ENCODE measurements at places on chromosomes 11 and 22. TPM values are rescaled to one million over a fixed set of nuclear protein-coding genes. Genes with fewer than 3 reads are reported as not detected.

- H3K27me3 ChIP-seq: peaks cover 28% of the 10 kb centered on the region
- no peaks in the 10 kb centered on the region for H3K36me3 ChIP-seq
- no peak for DNase-seq
These were observed 143.8 kb upstream of the NECTIN1 start for GRCh38 chr11:119872611-119873310.

The RAG2 gene
- 0.10 TPM for total RNA-seq

- no peak for DNase-seq
- no peak overlapping the region for H3K4me3 ChIP-seq
- no peak overlapping the region for H3K27ac ChIP-seq
- no peaks in the 10 kb centered on the region for H3K27me3 ChIP-seq
- no peaks in the 10 kb centered on the region for H3K36me3 ChIP-seq
- H3K4me1 ChIP-seq: no peaks in the 10 kb centered on the region
These were observed 61.5 kb downstream of the MSANTD4 start for GRCh38 chr11:105960252-105961245.

DNA sequence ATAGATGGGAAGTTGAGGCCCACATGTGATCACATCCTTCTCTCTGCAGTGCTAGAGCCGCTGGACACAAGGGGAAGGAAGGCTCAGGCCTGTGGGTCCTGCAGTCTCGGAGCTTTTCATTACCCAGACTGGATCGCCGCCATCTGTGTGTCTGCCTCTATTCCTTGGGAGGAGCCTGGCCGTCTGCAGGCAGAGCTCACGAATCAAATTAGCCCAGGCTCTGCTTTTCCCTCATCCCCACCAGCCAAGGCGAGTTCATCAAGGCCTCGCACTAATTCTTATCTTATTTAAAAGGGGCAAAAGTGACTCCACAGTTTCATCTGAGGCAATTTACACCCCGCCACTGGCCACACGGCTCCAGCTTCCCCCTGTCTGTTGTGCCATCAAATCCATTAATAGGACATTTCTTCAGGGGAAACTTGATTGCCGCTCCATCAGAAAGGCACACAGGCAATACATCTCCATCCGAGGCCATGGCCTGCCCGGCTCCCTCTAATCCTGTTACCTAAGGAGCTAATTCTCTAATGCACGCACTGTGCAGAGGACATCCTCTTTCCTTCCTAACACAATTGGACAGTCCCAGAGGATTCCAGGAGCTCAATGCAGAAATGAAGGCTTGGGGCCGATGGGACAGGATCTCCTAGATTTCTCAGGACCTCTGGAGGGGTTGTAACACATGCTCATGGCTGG is 3.3 kb upstream of the HTR3A start:
- no peak for DNase-seq
- H3K27ac ChIP-seq: no peak overlapping the region
- no peaks in the 10 kb centered on the region for H3K36me3 ChIP-seq

DNA sequence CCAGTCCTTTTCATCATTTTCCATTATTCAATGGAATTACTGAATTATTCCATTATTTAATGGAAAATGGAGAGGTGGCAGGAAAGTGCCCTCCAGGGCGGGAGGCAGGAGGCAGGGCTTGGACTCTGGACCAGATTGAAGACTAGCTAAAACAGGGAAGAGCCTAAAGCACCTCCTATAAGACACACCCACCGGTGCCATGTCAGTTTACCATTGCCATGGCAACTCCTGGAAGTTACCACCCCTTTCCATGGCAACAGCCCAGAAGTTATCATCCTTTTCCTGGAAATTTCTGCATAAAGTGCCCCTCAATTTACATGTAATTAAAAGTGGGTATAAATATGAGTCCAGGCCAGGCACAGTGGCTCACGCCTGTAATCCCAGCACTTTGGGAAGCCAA is 443.7 kb downstream of the TBC1D22A start:
- no peaks in the 10 kb centered on the region for H3K4me1 ChIP-seq
- no peaks in the 10 kb centered on the region for H3K36me3 ChIP-seq
- no peak for DNase-seq
- no peaks in the 10 kb centered on the region for H3K27me3 ChIP-seq
- H3K4me3 ChIP-seq: no peak overlapping the region
- H3K27ac ChIP-seq: no peak overlapping the region

- peaks cover 24% of the 10 kb centered on the region for H3K27me3 ChIP-seq
- no peak overlapping the region for H3K27ac ChIP-seq
- no peaks in the 10 kb centered on the region for H3K4me1 ChIP-seq
- H3K36me3 ChIP-seq: no peaks in the 10 kb centered on the region
- DNase-seq: no peak
These were observed 33.8 kb downstream of the RASSF10 start for GRCh38 chr11:13042873-13043342.

The PRG3 gene
- not detected for total RNA-seq

DNA sequence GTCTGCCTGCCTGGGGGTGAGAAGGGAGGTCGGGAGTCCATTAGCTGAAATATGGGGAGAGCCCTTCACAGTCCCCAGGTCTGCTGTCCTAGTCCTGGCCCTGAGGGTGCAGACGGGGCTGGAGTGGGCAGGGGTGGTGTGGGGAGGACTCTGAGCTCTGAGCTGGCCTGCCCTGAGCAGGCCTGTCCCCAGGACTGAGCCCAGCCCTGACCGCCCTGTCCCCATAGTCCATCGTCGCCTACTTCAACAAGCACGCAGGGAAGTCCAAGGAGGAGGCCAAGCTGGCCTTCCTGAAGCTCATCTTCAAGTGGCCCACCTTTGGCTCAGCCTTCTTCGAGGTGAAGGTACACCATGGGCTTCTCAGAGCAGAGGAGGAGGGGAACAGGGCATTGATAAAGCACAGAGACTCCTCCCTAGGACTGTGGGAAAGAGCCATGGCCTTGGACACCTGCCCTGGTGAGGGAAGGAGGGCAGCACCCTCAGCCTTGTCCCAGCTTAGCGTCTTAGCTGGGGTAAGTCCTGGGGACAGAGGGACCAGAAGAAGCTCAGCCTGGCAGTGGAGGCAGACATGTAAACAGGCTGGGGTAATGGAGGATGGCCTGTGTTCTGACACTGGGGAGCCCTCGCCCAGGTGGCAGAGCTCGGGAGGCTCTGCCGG is 83.7 kb downstream of the MYO7A start:
- no peaks in the 10 kb centered on the region for H3K4me1 ChIP-seq
- no peaks in the 10 kb centered on the region for H3K27me3 ChIP-seq
- DNase-seq: no peak
- no peak overlapping the region for H3K4me3 ChIP-seq

- no peaks in the 10 kb centered on the region for H3K4me1 ChIP-seq
- H3K36me3 ChIP-seq: no peaks in the 10 kb centered on the region
- no peaks in the 10 kb centered on the region for H3K27me3 ChIP-seq
- H3K4me3 ChIP-seq: no peak overlapping the region
- no peak overlapping the region for H3K27ac ChIP-seq
These were observed 470.5 kb downstream of the ETS1 start for GRCh38 chr11:128116885-128117284.

The LSP1 gene
- 0.90 TPM for total RNA-seq

The C11orf52 gene
- total RNA-seq: not detected

GRCh38 chr11:122253589-122254231 is 137.7 kb upstream of the BLID start:
- H3K27me3 ChIP-seq: peaks cover 2% of the 10 kb centered on the region
- H3K4me3 ChIP-seq: no peak overlapping the region
- no peaks in the 10 kb centered on the region for H3K4me1 ChIP-seq

The MYRF gene
- total RNA-seq: 2.8 TPM

The PDE2A gene
- total RNA-seq: 0.74 TPM

The ENTHD1 gene
- not detected for total RNA-seq

DNA sequence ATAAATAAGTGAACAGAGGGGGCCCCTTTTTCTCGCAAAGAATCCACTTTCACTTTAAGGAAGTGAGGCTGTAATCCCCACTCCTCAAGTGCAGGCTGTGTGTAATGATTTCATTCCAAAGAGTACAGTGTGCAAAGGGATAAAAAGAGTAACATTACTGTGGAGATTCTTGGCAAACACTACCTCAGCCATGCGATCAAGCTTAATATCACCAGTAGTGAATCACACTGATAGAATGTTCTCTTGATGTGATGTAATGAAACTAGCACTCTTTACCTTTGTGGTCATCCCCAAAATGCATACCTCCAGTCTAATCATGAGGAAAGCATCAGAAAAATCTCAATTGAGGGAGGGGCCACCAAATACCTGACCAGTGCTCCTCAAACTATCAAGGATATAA is 246.1 kb upstream of the CHORDC1 start:
- DNase-seq: no peak
- no peaks in the 10 kb centered on the region for H3K27me3 ChIP-seq
- no peaks in the 10 kb centered on the region for H3K4me1 ChIP-seq
- H3K27ac ChIP-seq: no peak overlapping the region
- no peak overlapping the region for H3K4me3 ChIP-seq

The TEX54 gene
- total RNA-seq: not detected

GRCh38 chr22:49751318-49751965 is 76.2 kb downstream of the BRD1 start:
- no peak for DNase-seq
- no peak overlapping the region for H3K27ac ChIP-seq
- H3K4me1 ChIP-seq: no peaks in the 10 kb centered on the region

DNA sequence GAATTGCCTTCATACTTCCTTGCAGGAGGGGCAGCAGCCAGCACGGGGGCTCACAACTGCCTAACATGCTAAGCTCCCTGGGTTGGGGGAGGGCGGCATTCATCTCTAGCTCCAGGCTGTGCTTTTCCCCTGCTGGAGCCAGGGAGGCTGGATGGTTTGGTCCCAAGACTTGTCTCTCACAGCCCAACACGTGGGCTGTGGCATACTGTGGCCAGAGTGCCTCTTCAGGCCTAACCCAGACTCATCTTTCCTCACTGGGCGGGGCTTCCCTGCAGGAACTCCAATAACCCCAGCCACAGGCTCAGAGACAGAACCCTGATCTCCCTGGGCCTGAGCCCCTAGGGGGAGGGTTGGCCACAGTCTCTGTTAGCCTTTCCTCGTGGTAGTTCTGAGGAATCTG is 121.9 kb upstream of the PLET1 start:
- no peaks in the 10 kb centered on the region for H3K36me3 ChIP-seq
- no peak for DNase-seq
- no peaks in the 10 kb centered on the region for H3K4me1 ChIP-seq

DNA sequence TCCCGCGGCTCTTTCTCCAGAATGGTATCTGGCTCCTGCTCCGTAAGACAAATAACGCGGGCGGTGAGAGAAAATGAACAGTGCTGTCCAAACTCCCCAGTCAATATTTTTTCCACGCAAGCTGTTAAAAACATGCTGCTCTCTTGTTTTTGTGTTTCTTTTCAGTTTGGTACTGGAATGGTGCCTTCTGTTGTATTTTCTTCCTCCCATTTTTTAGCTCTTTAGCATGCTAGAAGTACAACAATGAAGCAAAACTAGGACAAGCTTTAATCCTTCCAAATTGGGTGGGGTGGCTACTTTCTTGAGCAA is 599 bp upstream of the PPP2R1B start:
- H3K4me1 ChIP-seq: peaks cover 14% of the 10 kb centered on the region
- H3K27ac ChIP-seq: peak overlapping the region; percentile 95

The SBF1 gene
- 59.2 TPM for total RNA-seq

- no peaks in the 10 kb centered on the region for H3K27me3 ChIP-seq
- no peak overlapping the region for H3K27ac ChIP-seq
- no peak overlapping the region for H3K4me3 ChIP-seq
- DNase-seq: no peak
These were observed 615 bp upstream of the NFAM1 start for GRCh38 chr22:42432818-42433217.

- no peak overlapping the region for H3K4me3 ChIP-seq
- no peaks in the 10 kb centered on the region for H3K4me1 ChIP-seq
- peaks cover 4% of the 10 kb centered on the region for H3K27me3 ChIP-seq
- no peaks in the 10 kb centered on the region for H3K36me3 ChIP-seq
- no peak for DNase-seq
- no peak overlapping the region for H3K27ac ChIP-seq
These were observed 13.7 kb upstream of the LIN7C start for GRCh38 chr11:27520226-27520625.

GRCh38 chr11:2089536-2090165 is 49.5 kb downstream of the IGF2 start:
- H3K27me3 ChIP-seq: no peaks in the 10 kb centered on the region
- no peaks in the 10 kb centered on the region for H3K36me3 ChIP-seq
- H3K27ac ChIP-seq: no peak overlapping the region
- no peak for DNase-seq
- H3K4me1 ChIP-seq: no peaks in the 10 kb centered on the region

DNA sequence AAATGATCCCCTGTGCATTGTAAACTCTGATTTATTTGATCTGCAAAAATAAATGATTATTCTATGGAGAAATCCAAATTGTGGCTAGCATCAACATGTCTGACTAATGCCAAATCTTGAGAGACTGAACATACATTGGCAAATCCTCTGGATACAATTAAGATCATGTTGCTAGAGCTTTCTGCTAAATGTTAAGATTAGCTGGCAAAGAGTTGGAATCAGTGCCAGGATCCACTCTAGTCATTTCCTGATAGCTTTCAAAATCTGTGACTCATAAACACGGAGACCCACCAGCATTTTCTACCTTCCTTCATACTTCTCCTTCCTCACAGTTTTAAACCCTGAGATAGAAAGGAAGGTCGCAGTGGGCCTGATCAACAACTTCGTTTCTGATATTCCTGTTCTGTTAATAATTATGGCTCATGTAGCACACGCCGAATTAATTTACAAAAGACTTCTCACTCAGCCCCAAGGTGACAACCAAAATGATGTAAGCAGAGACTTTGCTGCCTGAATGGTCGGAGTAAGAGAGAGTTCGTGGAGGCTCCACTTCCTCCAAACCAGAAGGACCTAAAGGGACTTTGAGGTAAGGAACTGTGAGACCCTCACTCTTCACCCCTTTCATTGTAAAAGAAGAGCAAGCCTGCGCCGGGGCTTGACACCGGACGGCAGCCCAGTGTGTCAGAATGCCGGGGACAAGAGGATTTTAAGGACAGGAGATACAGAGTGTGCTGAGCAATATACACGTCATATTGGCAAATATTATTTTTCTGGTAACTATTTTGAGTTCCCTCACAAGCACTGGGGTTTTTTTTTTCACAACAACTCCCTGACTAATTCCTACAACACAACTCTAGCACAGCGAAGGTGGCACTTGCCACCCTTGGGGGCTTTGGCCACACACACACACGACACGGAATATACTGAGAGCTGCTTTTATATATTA is 42.0 kb downstream of the SERPINH1 start:
- peak; percentile 57 for DNase-seq
- H3K27me3 ChIP-seq: peaks cover 5% of the 10 kb centered on the region
- no peak overlapping the region for H3K4me3 ChIP-seq
